ENCODE measurements at places on chromosomes 13 and 19. TPM values are rescaled to one million over a fixed set of nuclear protein-coding genes. Genes with fewer than 3 reads are reported as not detected.

DNA sequence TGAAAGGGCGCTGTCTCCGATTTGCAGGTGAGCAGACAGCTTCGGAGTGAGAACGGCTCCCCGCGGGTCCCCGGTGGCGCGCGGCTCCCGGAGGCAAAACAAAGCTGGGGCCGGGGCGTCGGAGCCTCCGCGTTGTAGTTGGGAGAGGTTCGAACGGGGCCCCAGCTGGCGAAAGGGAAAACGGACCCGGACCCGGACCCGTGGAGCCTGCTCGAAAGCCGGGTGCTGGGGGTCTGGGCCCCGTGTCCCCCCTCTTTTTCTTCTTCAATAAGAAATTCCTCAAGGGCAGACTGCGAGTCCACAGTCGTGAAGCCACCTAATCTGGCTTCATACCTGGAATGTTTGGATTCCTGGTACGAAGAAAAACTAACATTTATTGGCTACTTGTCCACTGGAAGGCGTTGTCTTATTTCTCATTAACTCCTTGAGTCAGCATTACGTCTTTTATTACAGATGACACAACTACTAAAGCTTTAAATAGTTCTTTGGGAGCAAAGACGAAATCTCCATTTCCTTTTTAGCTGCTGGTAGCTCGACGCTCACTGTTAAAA is 632 bp upstream of the MTIF3 start:
- peak; percentile 33 for DNase-seq

DNA sequence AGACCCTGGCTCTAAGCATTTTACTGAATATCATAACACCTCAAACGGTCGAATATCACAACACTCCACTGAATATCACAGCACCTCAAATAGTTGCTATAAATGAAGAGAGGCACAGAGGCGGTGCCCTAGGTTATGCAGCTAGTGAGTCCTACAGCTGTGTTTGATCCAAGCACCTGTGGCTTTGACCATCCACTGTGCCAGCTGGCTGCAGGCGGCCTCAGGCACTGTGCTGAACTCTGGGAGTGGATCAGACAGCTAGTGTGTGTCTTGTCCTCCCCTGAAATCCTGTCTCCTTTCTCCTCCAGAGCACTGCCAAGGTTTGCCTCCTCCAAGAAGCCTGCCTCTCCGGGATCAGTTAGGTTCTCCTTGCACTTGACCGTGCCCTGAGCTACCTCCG is 7.3 kb downstream of the NOSIP start:
- no peak for DNase-seq

DNA sequence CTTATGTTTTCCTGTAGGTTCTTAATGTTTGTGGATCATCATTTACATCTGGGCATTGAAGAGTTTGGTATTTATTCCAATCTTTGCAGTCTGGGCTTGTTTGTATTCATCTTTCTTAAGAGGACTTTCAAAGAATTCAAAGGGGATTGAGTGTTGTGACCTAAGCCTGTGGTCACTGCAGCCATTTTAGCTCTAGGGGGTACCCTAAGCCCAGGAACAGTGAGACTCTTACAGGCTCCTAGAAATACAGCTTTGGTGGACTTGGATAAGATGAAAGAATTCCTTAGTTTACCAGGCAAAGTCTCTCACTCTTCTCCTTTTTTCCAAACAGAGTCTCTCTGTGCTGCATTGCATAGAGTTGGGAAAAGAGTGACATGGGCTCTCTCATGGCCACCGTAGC is 2539.0 kb upstream of the PCDH20 start:
- DNase-seq = no peak

- no peak for DNase-seq
These were observed 339.9 kb downstream of the SLC7A1 start for GRCh38 chr13:29255567-29255966.

DNA sequence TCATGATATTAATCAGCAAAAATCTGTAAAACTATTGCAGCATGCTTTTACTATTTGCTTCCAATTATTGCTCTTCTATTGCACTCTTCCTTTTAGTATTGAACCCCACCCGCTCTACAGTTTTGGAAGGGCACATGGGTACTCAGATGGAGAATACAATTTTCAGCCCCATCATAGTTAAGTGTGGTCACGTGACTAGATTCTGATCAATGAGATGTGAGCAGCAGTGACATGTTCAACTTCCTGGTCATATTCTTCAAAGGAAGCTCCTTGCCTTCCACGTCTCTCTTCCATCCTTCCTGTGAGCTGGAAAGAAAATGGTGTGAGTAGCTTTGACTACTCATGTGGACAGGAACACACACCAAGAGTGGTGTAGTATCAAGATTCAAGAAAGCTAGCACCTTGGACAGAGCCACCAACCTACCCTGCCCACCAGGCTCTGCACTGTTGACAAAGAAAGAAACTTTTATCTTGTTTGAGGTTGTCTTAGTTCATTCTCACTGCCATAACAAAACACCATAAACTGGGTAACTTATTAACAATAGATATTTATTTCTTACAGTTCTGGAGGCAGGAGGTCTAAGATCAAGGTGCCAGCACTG is 3.8 kb upstream of the FGF14 start:
- no peak for DNase-seq

DNA sequence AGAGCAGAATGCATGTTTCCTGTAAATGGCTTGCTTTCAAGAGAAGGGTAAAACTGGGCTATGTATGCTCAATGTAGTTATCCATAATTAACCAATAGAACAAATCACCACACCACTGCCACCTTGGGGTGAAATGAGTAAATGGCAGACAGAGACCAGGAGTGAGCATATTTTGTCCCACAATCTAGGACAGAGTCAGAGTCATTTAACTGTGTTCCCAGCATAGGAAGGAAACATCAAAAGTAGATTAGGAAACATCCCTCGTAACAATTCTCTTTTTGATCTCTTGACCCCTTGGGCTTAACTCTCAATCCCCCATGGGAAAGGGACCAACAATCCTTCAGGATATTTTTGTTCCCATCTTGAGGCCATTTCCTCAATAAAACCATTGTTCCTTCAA is 224.8 kb downstream of the NHLRC3 start:
- peak; percentile 71 for DNase-seq

DNA sequence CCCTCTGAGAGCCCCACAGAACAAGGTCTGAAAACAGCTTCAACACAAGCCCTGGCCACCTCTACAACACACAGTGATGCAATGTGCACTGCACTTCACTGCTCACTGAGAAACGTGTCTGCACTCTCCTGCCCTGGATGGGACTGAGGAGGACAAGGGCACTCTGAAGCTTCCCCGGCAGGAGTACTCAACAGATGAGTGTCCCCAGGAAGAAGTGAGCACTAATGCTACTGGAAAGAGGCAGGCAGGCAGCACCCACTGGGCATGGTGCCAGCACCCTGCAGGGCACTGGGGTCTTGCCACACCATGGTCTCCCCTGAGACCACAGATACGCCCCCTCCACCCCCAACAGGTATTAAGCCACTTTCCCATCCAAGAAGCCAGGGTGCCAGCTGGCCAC is 17.7 kb upstream of the SLC35E1 start:
- no peak for DNase-seq

DNA sequence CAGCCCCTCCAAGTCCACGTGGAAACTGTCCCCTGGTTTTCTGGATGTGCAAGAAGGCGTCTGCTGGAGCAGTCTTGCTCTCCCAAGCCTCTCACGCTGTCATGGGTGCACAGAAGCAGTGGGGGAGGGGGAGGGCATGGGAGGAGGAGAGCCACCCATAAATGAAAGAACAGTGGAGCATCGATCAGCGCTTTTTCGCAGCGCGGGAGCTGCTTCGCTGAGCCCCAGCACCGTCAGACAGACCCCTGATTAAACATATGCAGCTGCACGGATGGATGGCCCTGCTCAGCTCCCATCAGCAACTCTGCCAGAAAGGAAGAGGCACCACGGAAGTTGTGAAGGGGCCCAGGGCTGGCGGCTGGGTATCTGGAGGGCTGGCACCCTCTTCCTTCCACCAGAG is 264.9 kb downstream of the UQCRFS1 start:
- DNase-seq = no peak

- no peak for DNase-seq
These were observed 618 bp downstream of the TMEM38A start for GRCh38 chr19:16661480-16662034.

DNA sequence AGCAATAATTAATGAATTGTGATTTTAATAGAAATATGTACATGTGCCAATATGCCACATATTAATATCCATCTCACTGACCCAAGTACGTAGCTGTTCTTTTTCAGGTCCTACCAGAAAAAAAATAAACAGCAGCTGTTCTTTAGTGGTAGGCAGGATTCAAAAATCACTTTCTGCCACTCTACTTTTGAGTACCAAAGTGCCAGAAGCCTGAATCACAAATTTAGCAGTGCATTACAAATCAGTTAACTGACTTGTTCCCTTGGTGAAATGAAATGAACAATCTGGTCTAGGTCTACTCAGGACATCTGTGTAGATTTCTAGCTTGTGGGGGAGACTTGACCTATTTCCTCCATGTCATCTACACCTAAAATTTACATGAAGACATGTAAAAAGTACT is 775.5 kb upstream of the GPC6 start:
- DNase-seq = no peak

DNA sequence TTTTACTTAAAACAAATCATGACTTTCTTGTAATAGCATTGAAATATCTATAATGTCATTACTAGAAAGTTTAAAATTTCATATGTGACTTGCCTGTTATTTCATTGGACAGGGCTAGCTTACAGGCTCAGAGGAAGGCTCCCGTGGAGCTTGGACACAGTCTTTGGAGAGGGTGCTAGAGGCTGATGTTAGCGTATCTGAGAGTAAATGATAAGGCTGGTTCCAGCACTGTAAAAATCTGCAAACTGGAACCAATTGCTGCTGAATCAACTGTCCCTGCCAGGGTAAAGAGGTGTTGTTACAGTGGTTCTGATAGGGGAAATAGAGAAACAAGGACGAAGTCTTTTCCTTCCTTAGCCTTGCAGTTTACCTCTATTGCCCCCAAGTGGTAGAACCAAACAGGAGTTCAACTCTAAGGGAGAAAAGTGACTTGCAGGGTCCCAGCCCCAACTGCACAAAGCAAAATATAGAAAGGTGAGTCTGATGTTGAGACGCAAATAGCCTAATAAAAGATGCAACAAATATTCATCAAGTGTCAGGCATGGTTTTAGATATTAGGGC is 901.7 kb downstream of the DIAPH3 start:
- DNase-seq = peak; percentile 16

DNA sequence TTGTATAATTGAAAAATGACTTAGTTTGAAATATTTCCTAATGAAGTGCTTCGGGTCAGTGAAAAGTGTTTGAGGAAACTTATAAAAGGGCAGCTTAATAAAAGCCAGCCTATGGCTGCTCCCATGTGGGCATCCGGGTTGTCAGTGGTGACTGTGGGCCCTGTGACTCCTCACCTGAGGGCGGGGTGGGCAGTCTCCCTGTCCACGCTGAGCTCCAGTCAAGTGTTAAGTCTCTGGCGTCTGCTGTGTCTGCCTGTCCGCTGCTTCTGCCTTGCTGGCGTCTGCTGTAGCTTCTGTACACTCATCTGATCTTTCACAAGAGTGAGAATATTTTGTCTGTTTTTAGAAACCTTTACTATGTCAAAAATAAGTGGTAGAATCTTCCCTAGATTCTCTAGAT is 7.1 kb downstream of the LAMP1 start:
- no peak for DNase-seq

SLC17A7 gene
- total RNA-seq = 0.13 TPM

ZNF813 gene
- total RNA-seq = 2.3 TPM

ZNF439 gene
- total RNA-seq = not detected

LILRA1 gene
- not detected for total RNA-seq

WASF3 gene
- total RNA-seq = 32.4 TPM

CYSLTR2 gene
- total RNA-seq = 0.16 TPM

SGCG gene
- total RNA-seq = not detected

ATF5 gene
- 46.0 TPM for total RNA-seq

Data from endothelial cell of umbilical vein (primary cell).